ENCODE measurements at places on chromosomes 13 and 19.

GRCh38 chr19:50486823-50487515 lies 10.3 kb upstream of the GARIN5A start:
- DNase-seq = peak; percentile 73

DNA sequence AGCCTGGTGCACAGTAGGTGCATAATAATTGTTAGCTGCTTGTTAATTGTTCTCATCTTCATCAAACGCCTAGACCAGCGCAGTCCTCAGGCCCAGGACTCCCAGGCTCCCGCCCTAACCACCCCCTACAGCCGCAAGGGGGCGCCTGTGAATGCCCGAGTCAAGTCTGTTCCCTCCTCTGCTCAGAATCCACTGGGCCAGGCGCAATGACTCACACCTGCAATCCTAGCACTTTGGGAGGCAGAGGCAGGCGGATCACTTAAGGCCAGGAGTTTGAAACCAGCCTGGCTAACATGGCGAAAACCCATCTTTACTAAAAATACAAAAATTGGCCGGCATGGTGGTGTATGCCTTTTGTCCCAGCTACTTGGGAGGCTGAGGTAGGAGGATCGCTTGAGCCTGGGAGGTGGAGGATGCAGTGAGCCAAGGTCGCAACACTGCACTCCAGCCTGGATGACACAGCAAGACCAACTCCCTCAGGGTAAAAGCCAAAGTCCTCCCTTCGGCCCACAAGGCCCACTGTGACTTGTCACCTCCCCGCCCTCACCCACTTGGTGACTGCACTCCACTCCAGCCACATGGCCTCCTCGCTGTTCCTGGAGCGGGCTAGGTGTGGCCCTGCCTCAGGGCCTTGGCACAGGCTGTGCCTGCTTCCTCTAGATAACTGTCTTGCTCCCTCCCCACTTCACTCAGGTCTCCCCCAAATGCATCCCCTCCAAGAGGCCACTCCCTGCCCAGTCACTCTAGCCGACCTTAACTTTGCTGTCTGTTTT lies 9.1 kb downstream of the ZNF653 start:
- DNase-seq = peak; percentile 75

DNA sequence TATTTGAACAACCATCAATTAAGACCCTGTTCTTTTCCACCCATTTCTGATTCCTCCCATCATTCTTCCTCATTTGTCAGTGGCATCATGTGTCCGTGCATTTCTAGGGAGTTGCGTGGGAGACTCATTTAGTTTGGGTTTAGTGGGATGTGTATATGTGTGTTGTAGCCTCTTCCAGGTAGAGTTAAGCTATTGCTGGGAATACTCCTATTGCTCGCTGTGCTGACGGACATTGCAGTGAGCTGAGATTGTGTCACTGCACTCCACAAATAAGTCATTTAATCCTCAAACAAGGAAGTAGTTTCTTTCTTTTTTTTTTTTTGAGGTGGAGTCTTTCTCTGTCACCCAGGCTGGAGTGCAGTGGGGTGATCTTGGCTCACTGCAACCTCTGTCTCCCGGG lies 42.2 kb upstream of the RCBTB2 start:
- no peak for DNase-seq

DNA sequence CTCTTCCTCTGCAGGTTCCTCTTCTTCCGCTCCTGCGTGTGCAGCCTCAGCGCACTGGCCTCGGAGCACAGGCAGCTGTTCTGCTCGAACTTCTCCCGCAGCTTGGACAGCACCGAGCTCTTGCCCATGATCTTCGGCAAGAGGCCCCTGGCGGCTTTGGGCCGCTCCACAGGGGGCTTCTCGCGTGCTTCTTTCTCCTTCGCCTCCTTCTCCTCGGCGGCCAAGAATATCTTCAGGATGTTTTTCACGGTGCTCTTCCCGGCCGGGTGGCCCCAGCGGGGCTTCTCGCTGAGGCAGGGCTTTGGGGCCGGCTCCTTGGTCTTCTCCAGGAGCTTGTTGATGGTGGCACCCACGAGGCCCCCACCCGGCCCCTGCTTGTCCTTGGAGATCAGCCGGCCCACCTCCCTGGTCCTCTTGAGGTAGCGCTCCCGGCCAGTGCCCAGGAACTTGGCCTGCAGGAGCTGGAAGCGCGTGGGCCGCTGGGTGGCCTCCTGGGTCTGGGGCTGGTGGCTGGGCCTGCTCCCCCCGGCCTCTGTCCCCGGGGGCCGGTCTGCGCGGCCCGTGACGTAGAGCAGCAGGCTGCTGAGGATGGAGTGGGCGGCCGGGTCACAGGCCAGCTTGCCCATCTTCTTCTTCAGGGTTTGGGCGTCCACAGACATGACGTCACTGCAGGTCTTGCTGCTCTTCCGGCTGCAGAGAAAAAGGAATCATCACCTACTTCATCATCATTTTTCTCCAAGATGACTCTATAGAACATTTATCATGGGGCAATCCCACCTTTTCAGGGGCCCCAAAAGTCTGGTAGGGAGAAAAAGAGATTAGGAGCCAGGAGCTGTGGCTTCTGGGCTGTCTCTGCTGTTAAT lies 43.8 kb upstream of the GRTP1 start:
- DNase-seq = no peak

DNA sequence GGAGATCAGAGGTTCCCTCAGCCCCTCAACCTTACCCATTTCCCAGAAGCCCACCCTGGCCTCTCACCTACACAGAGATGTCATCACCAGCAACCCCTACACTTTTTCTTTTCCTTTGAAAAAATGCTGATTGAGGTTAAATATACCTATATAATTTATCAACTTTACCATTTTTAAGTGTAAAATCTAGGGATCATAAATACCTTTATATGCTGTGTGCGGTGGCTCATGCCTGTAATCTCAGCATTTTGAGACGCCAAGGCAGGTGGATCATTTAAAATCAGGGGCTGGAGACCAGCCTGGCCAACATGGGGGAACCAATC lies 3.1 kb downstream of the KIR2DL4 start:
- DNase-seq = no peak

GRCh38 chr13:96540670-96541069 lies 450.8 kb downstream of the HS6ST3 start:
- DNase-seq = no peak

DNA sequence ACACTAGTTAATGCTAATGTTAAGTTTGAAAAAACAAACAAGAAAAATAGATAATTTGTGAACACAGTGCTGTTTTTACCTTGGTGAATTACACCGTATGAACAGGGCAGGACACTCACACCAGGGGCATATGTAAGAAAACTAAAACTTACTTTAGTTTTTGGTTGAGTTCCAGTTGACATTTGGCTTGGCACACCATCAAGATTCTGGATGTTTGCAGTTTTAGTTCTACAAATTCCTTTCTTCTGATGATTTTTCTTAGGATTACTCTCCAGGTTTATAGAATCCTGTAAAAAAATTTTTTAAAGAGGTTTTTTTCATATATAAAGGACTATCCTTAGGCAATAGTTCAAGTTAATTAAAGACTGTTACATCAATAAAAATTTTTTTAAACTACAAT lies 238.5 kb upstream of the STARD13 start:
- no peak for DNase-seq

DNA sequence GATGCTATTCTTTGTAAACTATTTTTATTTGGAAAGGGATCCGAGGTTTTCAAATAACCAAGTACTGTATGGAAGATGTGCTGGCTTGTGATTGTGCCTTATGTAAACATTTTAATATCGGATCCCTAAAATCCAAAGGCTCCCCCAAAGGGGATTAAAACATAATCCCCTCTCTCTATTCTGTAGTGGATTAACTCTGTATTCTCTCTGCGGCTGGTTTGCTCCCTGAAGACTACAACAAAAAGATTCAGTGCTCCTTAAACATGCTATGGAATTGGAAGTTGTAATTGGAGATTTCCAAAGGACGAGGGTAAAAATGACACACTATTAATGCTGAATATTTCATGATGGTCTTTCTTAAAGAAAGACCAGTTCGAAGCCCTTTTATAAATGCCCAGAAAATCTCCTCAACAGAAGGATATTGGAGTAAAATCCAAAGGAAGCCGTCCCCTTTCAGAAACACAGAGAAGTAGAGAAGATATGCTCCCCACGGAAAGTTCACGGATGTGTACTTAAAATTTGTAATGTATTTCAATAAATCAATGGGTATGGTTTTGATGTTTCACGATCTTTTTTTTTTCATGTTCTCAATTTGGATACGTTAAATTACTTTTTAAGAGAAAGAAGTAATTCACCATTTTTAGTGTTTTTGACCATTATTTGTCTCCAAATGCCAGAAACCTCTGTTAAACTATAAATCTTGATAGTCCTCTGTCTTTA lies 6.5 kb downstream of the MAB21L1 start:
- no peak for DNase-seq

DNA sequence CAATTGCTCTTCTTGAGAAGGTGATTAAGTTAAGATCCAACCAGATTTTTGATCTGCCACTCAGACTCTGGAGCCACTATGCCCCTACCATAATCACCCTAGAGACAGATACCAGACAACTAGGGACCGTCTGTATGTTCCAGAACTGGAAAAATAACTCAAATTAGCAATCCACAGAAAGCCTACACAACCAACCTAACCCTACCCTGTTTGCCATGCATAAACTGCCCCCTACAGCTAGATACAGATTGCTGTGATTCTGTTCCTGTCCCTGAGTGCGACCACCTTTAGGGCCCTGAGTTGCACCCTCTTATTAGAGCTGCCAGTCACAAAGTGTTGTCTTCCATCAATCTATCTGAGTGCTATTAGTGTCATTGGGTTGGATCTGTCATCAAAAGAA lies 929.8 kb upstream of the SLITRK1 start:
- DNase-seq = no peak

DNA sequence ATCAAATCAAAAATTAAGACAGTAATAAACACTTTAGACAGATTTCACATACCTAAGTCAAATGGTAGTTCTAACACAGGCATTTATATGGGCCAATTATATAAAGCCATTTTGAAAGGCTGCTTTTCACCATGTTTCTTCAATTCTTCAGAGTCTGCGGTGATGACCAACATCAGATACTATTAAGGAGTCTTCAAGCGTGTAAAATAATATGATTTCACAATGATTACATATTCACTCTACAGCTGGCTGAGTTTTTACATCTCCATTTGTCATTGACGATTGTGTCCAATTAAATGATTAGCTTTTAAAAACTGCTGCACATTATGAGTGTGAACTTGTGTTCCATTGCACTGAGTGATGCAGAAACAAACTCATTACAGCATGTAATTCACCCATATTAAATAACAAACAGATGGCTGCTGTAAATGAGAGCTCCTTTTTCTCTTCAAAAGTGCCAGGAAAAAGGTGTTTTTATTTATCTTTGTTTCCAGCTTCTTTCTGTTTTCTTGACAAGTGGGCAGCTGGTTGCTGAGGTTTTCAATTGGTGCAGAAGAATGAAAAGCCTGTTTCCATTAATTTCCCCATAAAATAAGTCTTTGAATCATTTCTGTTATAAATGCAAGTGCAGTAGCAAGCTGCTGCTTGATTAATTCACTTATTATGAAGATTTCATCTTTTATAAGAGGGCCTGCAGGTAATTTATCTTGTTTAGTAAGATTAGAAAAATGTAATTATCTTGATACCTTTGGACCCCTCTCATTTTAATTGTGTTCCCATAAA lies 676.1 kb upstream of the KLHL1 start:
- DNase-seq = no peak

- DNase-seq = no peak
Observed at GRCh38 chr13:97142452-97142851, 79.7 kb upstream of the MBNL2 start.

DNA sequence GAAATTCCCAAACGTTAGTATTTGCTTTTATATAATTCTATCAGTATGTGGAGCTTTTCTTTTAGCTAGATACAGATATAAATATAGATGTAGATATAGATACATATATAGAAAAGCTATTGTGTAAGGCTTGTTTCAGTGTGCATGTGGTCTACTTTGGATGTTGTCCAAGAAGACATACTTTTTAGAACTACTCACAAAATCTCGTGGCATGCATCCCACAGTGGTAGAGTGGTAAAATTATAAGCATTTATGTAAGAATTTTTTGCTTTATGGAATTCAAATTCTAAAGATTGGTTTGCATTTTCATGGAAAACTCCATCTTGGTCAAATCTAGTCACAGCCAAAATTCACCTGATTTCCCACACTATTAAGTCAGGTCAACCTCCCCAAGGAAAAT lies 880.4 kb downstream of the EFNB2 start:
- DNase-seq = no peak

DNA sequence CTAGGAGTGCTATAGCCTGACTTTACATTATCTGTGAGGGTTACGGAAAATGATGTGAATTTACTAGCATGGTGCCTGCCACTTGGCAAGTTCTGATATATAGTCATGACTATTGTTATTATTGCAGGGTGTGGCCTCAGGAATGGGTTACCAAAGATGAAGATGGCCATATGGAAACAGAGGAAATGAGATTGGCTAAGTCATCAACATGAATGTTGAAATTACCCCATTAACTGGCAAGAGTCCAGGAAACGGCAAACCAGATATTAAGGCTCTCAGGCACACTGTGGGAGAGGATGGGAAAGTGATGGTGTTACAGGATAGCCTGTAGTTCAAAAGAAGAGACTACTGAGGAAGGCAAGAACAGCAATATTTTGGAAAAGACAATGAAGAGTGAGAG lies 183.3 kb downstream of the KCNRG start:
- DNase-seq = no peak

DNA sequence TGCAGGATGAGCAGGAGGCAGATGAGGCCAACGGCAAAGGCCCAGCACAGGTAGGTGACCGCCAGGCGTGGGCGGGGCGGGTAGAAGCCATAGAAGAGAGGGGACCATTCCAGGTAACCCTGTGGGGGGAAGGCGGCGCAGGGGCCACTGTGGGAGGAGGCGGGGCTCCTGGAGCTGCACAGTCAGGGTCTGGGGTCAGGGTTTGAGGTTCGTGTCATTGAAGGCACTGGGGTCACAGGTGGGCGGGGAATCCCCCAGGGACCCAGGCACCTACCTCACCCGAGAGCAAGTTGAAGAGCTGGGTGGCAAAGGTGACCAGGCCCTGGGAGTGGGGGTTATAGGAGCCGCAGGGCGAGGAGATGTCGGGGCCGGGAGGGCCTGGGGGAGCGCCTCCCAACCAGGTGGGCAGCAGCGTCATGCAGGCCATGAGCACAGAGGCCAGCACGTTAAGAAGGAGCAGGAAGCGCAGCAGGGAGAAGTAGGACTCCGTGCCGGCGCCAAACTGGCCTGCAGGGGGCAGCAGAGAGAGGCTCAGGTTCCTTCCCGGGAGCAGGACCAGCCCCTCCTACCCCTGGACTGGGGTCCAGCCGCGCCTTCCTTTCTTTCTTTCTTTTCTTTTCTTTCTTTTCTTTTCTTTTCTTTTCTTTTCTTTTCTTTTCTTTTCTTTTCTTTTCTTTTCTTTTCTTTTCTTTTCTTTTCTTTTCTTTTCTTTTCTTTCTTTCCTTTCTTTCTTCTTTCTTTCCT lies 4.6 kb downstream of the TMC4 start:
- peak; percentile 98 for DNase-seq
